ENCODE measurements at places on chromosomes 3 and 15. TPM values are rescaled to one million over a fixed set of nuclear protein-coding genes. Genes with fewer than 3 reads are reported as not detected.

Gene GOLGA8F
- not detected for total RNA-seq

Gene HEMK1
- total RNA-seq: 4.6 TPM

Gene ABHD10
- 12.1 TPM for total RNA-seq

Gene FBXW12
- not detected for total RNA-seq

GRCh38 chr15:53962646-53963561 is 15.3 kb upstream of the UNC13C start:
- no peak for DNase-seq
- no peak overlapping the region for H3K27ac ChIP-seq
- H3K36me3 ChIP-seq: no peaks in the 10 kb centered on the region
- H3K27me3 ChIP-seq: no peaks in the 10 kb centered on the region
- no peak overlapping the region for H3K4me3 ChIP-seq
- no peaks in the 10 kb centered on the region for H3K4me1 ChIP-seq

DNA sequence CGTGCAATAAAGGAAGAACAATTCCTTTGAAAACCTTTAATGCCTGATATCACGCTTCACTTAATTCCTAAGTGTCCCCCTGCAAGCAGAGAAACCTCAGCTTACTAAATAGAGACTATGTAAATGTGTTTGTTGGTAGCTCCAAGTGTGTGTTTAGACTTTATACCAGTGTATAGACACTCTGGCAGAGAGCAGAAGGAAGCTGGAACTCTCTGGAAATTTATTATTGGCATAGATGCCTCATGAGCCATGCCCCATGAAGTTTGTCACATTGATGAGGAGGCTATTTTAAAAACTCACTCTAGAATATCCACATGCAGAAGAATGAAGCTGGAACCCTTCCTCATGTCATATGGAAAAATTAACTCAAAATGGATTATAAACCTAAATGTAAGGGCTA is 99.9 kb downstream of the THRB start:
- no peak overlapping the region for H3K4me3 ChIP-seq
- H3K4me1 ChIP-seq: peaks cover 15% of the 10 kb centered on the region
- DNase-seq: no peak
- H3K27me3 ChIP-seq: no peaks in the 10 kb centered on the region
- H3K36me3 ChIP-seq: no peaks in the 10 kb centered on the region
- H3K27ac ChIP-seq: no peak overlapping the region

DNA sequence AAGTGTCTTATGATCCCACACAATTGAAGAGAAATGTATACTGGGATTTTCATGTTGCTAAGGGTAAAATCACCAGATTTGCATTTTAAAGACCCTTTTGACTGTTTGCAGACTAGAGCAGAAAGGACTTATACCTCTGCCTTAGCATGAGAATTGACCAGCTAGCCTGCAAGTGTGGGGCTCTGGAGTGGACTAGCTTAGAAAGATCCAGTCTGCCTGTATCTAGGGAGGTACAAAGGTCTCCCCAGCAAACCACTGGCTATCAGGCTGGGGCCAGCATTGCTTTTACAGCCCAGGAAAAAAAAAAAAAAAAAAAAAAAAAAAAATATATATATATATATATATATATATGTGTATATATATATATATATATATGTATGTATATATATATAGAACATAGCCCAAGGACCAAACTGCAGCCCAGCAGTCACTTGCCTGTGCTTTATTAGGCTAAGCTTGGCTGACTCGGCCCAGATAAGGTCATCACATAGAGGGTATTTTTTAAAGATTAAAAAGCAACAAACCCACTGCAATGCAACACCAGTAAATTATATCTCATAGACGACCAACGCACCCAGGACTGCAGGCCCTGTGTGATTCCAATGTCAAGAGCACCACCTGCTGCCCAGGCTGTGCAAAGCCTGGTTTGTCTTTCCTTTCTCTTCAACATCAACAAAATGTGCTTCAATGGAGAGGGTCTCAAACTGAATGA is 63.7 kb downstream of the DCLK3 start:
- DNase-seq: peak; percentile 86
- no peaks in the 10 kb centered on the region for H3K4me1 ChIP-seq
- no peak overlapping the region for H3K27ac ChIP-seq
- H3K27me3 ChIP-seq: no peaks in the 10 kb centered on the region
- no peak overlapping the region for H3K4me3 ChIP-seq
- H3K36me3 ChIP-seq: no peaks in the 10 kb centered on the region

GRCh38 chr3:165895919-165896318 is 58.7 kb upstream of the BCHE start:
- no peaks in the 10 kb centered on the region for H3K27me3 ChIP-seq
- no peaks in the 10 kb centered on the region for H3K4me1 ChIP-seq
- H3K27ac ChIP-seq: no peak overlapping the region
- H3K4me3 ChIP-seq: no peak overlapping the region

- no peak overlapping the region for H3K27ac ChIP-seq
- no peak overlapping the region for H3K4me3 ChIP-seq
- H3K27me3 ChIP-seq: no peaks in the 10 kb centered on the region
- DNase-seq: no peak
- H3K36me3 ChIP-seq: no peaks in the 10 kb centered on the region
- H3K4me1 ChIP-seq: no peaks in the 10 kb centered on the region
Measured at GRCh38 chr3:15743587-15744009, 54.2 kb downstream of the ANKRD28 start.

- DNase-seq: no peak
- no peak overlapping the region for H3K27ac ChIP-seq
- no peaks in the 10 kb centered on the region for H3K4me1 ChIP-seq
- H3K27me3 ChIP-seq: no peaks in the 10 kb centered on the region
Measured at GRCh38 chr3:123893012-123893411, 8.9 kb upstream of the MYLK start.

DNA sequence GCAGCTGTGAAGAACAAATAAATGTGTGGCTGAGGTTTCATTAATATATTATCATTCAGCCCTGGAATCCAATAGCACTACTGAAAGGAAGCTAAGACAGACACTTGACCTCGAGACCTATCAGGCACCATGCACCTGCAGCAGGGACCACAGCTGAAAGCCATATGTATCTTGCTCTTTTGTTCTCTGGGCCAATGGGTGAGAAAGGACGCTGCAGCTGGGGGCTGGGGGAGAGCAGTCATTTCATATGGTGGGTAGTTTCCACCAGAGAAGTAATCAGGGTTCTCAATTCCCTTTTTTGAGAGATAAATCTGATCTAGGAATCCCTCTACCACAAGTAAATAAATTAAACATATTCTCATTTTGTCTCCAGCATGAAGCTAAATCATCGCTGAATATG is 225.6 kb upstream of the STRIT1 start:
- H3K27me3 ChIP-seq: no peaks in the 10 kb centered on the region
- H3K4me1 ChIP-seq: no peaks in the 10 kb centered on the region
- H3K4me3 ChIP-seq: no peak overlapping the region
- H3K36me3 ChIP-seq: no peaks in the 10 kb centered on the region
- DNase-seq: no peak

DNA sequence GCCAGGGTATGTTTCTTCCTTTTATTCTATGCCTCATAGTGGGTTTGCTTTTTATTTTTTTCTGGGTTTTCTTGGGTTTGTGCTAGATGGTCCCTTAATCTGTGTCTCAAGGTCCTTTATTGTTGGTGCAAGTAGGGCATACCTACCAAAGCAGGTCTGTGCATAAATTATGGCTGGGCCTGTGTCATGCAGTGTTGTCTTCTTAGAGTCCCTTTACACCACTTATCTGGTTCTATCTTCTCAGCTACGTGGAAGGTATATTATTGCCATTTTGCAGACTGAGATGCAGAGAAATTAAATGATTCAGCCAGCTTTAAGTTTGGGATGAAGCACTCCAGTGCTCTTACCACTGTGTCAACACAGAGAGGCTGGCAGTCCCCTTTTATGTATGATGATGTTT is 293.5 kb upstream of the SOX2 start:
- H3K27me3 ChIP-seq: no peaks in the 10 kb centered on the region
- H3K27ac ChIP-seq: no peak overlapping the region
- H3K36me3 ChIP-seq: no peaks in the 10 kb centered on the region

DNA sequence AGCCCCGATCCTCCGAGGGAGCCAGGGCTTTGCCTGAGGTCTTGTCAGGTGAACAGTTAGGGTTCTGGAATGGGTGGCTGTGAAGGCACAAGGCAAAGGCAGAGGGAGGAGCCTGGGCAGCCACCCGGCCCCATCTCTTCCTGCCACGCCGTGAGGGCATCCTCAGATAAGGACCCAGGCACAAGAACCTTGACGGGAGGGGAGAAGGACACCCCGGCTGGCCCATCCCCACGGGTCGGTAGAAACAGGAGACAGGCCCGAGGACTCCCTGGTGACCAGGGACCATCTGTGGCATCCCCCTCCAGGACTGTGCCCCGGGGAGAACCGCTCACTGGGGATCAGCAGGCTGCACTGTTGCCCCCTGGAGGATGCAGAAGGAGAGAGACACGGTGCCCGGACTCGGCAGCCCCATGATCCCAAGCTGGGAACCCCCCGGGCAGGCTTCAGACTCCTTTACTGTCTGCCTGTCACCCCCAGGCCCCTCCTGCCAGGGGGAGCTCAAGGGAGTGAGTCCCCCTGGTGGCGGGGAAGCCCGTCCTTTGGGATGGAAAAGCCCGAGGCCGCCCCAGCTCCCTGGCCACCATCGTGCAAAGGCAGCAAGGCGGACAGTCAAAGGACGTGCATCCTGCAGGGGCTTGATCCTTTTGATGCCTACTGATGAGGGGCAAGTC is 12.3 kb upstream of the PCSK6 start:
- peak; percentile 86 for DNase-seq
- H3K4me3 ChIP-seq: no peak overlapping the region
- H3K4me1 ChIP-seq: peaks cover 9% of the 10 kb centered on the region
- peaks cover 33% of the 10 kb centered on the region for H3K27me3 ChIP-seq

DNA sequence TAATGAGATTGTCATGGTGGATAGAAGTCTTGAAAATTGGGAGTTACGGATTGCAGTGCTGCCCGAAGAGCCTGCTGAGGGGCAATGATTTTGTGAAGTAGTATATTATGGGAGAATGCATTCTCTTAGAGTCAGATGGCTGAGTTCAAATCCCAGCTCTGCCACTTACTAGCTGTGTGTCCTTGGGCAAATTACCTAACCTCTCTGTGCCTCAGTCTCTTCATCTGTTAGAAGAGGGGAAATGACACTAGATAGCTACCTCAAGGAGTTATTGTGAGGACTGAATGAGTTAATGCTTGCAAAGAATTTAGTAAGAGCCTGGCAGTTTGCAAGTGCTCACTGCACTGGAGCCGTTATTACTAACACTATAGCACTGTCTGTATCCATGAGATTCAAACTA is 15.4 kb downstream of the FGD5 start:
- no peak overlapping the region for H3K4me3 ChIP-seq
- H3K4me1 ChIP-seq: peaks cover 36% of the 10 kb centered on the region
- no peak for DNase-seq
- peaks cover 5% of the 10 kb centered on the region for H3K27me3 ChIP-seq

DNA sequence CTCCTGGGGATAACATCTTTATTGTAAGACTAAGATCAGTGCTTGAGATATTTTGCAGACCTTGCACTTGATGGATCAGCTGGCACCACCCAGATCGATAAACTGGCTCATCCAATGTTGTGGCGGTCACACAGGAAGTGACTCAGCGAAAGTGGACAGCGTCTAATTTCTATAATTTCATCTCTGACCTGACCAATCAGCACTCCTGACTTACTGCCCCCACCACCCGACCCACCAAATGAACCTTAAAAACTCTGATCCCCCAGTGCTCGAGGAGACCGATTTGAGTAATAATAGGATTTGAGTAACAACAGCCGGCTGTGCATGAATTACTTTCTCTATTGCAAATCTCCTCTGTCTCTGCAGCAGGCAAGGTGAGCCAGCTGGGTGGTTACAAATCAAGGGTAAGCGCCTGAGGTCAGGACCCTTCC is 62.7 kb upstream of the RNU6-1 start:
- H3K36me3 ChIP-seq: no peaks in the 10 kb centered on the region
- no peak overlapping the region for H3K27ac ChIP-seq
- H3K4me1 ChIP-seq: no peaks in the 10 kb centered on the region
- DNase-seq: no peak

- no peaks in the 10 kb centered on the region for H3K36me3 ChIP-seq
- DNase-seq: no peak
- H3K27me3 ChIP-seq: no peaks in the 10 kb centered on the region
- H3K4me1 ChIP-seq: peaks cover 55% of the 10 kb centered on the region
Measured at GRCh38 chr3:127732303-127732702, 59.6 kb downstream of the ABTB1 start.

DNA sequence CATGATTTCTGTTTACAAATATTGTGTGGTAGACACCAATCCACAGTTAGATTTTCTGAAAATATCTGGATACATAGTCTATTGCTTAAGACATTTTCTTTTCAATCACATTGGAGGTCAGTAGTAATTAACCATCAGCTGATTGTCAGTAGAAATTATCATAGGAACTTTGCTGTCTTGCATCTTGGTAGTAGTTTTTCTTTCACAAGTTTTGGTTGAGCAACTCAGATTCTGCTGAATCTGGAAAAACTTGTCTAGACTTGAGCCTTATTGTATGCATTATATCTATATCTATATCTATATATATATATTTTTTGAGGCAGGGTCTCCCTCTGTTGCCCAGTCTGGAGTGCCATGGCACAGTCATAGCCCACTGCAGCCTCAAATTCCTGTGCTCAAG is 4.0 kb downstream of the RAB11A start:
- no peak overlapping the region for H3K4me3 ChIP-seq
- no peaks in the 10 kb centered on the region for H3K27me3 ChIP-seq
- no peak for DNase-seq
- H3K36me3 ChIP-seq: peaks cover 9% of the 10 kb centered on the region
- peaks cover 11% of the 10 kb centered on the region for H3K4me1 ChIP-seq

GRCh38 chr15:80660119-80660518 is 35.0 kb upstream of the ABHD17C start:
- no peak overlapping the region for H3K4me3 ChIP-seq
- no peaks in the 10 kb centered on the region for H3K27me3 ChIP-seq
- H3K4me1 ChIP-seq: no peaks in the 10 kb centered on the region

DNA sequence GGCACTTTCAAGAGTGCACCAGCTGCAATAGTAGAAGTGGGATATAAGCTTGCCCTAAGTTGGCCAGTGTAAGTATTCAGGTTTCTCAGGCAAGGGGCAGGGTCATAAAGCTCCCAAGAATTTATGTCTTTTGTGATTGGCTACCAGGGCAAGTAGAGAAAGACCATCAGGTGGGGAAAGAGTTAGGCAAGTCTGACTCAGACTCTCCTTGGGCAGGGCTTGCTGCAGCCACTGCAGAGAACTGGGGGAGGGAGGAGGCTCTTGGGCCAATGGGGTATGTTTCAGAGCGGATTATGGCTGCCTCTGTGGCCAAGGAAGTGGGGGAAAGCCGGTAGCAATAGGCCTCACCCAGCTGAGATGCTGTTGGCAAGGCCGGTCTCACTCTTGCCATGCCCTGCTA is 44.6 kb upstream of the SLC25A36 start:
- no peak overlapping the region for H3K4me3 ChIP-seq
- peaks cover 10% of the 10 kb centered on the region for H3K27me3 ChIP-seq
- no peaks in the 10 kb centered on the region for H3K36me3 ChIP-seq
- H3K27ac ChIP-seq: no peak overlapping the region
- no peak for DNase-seq
